ENCODE measurements at places on chromosomes 13 and 19.

DNA sequence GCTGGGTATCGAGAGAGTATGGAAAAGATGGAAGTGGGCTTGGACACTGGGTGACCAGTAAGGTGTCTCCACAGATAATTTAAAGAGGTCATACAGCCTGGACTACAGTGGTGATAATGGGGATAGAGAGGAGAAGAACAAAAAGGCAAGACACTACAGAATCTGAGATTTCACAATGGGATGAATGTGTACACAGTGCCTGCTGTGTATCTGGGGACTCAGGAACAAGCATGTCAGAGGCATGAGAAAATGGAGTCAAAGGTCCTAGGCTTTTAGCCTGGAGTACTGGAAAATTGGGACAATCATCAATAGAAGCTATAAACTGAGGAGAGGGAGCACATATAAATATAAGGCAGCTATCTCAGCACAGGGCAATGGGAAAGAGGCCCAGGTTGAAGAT is 69.4 kb downstream of the TSC22D1 start:
- no peak for DNase-seq
- H3K27me3 ChIP-seq: no peaks in the 10 kb centered on the region
- H3K4me3 ChIP-seq: no peak overlapping the region

DNA sequence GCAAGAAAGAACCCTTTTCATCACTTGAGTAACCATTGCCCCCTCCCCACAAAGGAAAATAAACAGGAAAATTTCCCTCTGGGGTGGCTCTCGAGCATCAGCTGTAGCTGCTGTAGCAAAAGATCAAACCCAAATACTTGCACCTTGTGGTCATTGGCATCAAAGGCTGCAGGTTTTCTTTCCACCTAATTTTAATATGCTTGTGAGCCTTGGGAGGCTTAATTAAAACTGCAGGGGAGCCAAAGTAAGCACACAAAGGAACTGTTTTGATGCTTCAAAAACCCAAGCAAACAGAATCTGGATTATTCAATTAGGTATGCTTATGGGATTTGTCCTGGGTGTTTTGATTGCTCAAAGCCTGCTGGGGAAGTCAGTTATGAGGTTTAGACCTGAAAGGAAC is 119.5 kb downstream of the SHISA2 start:
- no peaks in the 10 kb centered on the region for H3K4me1 ChIP-seq
- no peak for DNase-seq
- H3K27ac ChIP-seq: no peak overlapping the region
- H3K4me3 ChIP-seq: no peak overlapping the region
- no peaks in the 10 kb centered on the region for H3K36me3 ChIP-seq
- peaks cover 22% of the 10 kb centered on the region for H3K27me3 ChIP-seq

GRCh38 chr13:54742984-54743383 is 1714.4 kb downstream of the OLFM4 start:
- no peaks in the 10 kb centered on the region for H3K36me3 ChIP-seq
- H3K4me1 ChIP-seq: peaks cover 6% of the 10 kb centered on the region
- no peak overlapping the region for H3K4me3 ChIP-seq
- H3K27me3 ChIP-seq: no peaks in the 10 kb centered on the region

DNA sequence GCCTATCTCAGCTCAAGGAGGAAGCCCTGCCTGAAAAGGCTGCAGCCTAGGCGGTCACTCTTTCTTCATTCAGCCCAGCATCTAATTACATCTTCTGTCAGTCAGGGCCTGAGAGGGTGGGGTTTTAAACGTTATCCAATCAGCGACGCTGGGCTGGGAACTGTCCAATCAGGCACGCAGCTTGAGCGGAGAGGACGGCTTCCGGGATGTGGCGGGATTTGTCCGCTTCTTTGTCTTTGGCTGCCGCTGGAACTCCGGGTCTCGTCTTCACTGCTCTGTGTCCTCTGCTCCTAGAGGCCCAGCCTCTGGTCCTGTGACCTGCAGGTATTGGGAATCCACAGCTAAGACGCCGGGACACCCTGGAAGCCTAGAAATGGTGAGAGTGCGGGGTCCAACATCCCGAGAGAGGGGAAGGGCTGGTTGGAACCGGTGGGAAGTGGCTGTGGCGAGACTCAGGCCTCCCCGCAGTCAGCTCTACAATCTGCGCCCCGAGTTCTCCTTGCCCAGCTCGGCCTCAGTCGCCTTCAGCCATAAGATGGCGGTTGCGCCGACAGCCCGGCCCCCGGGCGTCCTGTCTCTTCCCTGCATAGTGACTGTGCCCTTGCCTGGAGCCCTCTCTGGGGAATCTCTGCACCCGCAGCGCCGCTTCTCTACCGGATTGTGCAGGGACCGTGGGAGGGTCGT is at the start of gene ZNF738:
Gene ZNF738, plus strand, starts transcription at position 233 of the 684 bp plus-strand sequence. Its CDS starts 141 bp downstream, at position 374.
- H3K4me3 ChIP-seq: peak within 1 kb of the TSS; percentile 100
- peaks cover 24% of the 10 kb centered on the region for H3K36me3 ChIP-seq
- DNase-seq: peak; percentile 81

DNA sequence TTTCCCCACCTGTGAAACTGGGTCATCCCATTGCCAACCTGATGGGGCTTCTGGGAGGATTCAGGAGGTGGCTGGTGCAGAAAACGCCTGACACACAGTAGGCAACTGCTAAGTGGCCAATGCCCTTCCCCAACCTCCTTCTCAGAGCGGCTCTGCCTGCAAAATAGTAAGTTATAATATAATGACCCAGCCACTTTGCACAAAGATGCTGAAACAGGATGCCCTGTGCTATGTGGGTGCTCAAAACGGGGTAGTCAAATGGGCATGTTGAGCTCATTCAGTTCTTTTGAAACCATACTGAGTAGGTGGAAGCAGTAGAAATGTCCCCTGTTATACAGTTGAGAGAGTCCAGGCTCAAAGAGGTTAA is 507 bp downstream of the MARCHF2 start:
- peaks cover 2% of the 10 kb centered on the region for H3K27me3 ChIP-seq
- no peaks in the 10 kb centered on the region for H3K36me3 ChIP-seq
- H3K27ac ChIP-seq: no peak overlapping the region
- H3K4me3 ChIP-seq: peak overlapping the region; percentile 72
- DNase-seq: no peak
- H3K4me1 ChIP-seq: peaks cover 3% of the 10 kb centered on the region

DNA sequence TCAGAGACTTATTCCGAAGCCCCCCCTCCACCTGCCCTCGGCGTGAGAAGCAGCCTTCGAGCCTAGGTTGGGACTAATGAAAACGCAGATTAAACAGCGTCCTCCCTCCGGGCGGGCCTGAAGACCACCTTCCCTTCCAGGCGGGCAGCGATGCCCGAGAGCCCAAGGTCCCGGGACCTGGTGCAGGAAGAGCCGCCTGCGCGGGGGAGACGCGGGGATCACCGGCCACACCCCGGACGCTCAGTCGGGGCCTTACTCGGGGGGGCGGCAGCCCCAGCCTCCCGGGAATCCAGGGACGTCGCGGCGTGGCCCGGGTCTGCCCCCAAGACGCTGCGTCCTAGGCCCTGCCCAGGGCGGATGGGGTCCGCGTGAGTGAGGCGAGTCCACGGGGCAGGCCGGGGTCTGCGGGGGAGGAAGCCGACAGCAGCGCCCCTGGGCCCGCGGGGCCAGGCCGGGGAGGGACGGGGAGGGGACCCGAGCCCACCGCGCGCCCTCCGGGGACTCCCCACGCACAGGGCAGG is 33.3 kb upstream of the SPACA7 start:
- no peaks in the 10 kb centered on the region for H3K4me1 ChIP-seq
- H3K27ac ChIP-seq: no peak overlapping the region
- no peak overlapping the region for H3K4me3 ChIP-seq
- no peaks in the 10 kb centered on the region for H3K36me3 ChIP-seq
- peaks cover 70% of the 10 kb centered on the region for H3K27me3 ChIP-seq

GRCh38 chr13:48532256-48532505 is 699 bp downstream of the RCBTB2 start:
- H3K27ac ChIP-seq: peak overlapping the region; percentile 98
- H3K27me3 ChIP-seq: no peaks in the 10 kb centered on the region
- H3K4me3 ChIP-seq: peak overlapping the region; percentile 94
- H3K36me3 ChIP-seq: no peaks in the 10 kb centered on the region
- DNase-seq: no peak

DNA sequence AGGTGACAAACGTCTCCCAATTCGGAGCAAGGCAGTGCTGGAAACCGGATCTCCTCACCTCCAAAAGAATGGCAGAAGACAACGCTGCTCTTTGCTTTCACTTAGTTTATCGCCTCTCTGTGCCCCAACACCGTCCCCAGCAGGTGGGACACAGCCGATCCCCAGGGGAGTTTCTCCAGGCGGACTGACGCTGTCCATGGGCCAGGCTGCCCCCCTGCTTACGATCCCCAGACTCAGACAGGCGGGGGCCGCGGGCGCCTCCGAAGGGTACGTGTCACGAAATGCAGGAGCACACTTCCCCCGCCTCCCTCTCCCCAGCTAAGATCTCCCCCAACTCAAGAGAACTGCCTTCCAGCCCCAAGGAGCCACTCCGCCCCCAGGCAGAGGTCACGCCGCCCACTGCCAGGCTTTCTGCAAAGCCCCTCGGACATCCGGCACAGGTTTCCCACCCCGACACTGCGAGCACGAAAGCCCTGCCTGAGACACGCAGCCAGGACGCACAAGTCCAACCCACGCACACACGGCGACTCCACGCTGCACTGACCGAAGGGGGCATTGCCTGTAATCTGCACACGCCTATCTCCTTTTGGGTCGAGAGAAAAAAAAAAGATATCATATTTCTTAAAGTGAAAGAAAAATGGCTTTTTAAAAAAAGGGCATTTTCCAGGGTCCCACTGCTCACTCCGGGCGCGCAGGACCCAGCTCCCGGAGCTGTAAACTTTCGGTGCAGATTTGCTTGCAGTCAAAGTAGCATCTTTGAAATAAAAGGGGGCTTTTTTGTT is 2.0 kb downstream of the SPRY2 start:
- no peak overlapping the region for H3K4me3 ChIP-seq
- peak; percentile 51 for DNase-seq
- no peak overlapping the region for H3K27ac ChIP-seq
- H3K4me1 ChIP-seq: peaks cover 32% of the 10 kb centered on the region
- H3K27me3 ChIP-seq: no peaks in the 10 kb centered on the region
- peaks cover 38% of the 10 kb centered on the region for H3K36me3 ChIP-seq

- peaks cover 25% of the 10 kb centered on the region for H3K36me3 ChIP-seq
- DNase-seq: no peak
- H3K4me1 ChIP-seq: peaks cover 24% of the 10 kb centered on the region
- peak overlapping the region; percentile 37 for H3K27ac ChIP-seq
Measured at GRCh38 chr19:44810234-44811121, 1.6 kb downstream of the BCAM start.

DNA sequence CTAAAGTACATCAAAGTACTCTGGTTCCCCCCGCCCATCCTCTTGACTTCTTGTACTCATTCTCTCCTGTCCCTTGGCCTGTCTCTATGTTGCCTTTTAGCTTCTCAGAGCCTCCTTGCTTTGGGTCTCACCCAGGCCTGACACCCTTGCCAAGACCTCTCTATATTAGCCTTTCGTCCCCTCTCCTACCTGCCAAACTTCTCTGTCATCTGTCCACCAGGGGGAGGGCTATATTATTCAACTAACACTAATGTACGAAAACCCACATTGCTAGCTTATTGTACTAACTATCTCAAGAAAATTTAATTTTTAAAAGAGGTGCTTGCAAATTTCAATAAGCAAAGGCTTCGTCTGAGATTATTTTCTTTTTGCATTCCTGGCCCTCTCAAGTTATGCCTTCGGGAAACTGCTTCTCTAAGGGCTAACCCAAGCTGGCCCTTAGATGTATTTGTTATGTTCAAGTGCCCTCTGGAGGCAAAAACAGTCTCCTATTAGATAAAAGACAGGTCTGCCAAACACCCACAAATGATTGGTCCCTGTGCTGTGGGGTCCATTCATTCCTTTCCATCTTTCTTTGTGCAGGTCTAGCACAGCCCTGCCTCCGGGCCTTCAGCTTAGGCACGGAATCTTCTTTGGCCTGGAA is 6.3 kb upstream of the MRPS31 start:
- no peak for DNase-seq
- H3K36me3 ChIP-seq: no peaks in the 10 kb centered on the region
- H3K27ac ChIP-seq: peak overlapping the region; percentile 2
- H3K4me3 ChIP-seq: peak overlapping the region; percentile 44

GRCh38 chr13:37277007-37277406 is 171.5 kb upstream of the CSNK1A1L start:
- no peak for DNase-seq
- H3K27me3 ChIP-seq: no peaks in the 10 kb centered on the region
- H3K4me3 ChIP-seq: no peak overlapping the region
- H3K36me3 ChIP-seq: no peaks in the 10 kb centered on the region
- no peaks in the 10 kb centered on the region for H3K4me1 ChIP-seq
- no peak overlapping the region for H3K27ac ChIP-seq

GRCh38 chr19:46404055-46404752 is 9.2 kb downstream of the CCDC8 start:
- peak overlapping the region; percentile 96 for H3K27ac ChIP-seq
- peak overlapping the region; percentile 70 for H3K4me3 ChIP-seq
- no peaks in the 10 kb centered on the region for H3K27me3 ChIP-seq
- DNase-seq: peak; percentile 49

DNA sequence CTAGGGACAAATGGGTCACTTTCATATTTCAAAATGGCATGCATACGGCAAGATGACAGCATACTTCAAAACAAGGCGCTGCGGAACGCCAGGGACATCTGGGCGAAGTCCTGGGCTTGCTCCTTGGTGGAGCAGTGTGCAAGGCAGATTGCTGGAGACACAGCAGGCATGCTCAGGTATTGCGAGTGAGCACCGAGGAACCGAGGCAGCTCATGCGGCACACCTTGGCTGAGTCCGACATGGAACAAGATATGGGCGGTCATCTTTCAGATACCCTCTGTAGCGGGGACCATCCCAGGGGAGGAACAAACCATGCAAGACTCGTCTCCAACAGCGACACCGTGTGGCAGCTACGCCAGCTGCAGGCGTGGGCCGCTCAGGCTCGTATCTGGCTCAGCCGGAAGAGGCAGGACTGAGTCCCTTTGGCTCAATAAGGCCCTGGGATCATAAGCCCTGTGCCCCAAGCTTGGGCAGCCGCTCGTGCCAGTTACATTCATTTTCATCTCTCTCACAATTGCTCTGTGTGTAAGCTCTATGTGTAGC is 112.4 kb downstream of the NUFIP1 start:
- H3K4me1 ChIP-seq: peaks cover 2% of the 10 kb centered on the region
- no peaks in the 10 kb centered on the region for H3K36me3 ChIP-seq
- no peak for DNase-seq
- H3K4me3 ChIP-seq: no peak overlapping the region
- H3K27me3 ChIP-seq: no peaks in the 10 kb centered on the region
- H3K27ac ChIP-seq: peak overlapping the region; percentile 17

- no peak overlapping the region for H3K27ac ChIP-seq
- no peaks in the 10 kb centered on the region for H3K27me3 ChIP-seq
- no peak overlapping the region for H3K4me3 ChIP-seq
- DNase-seq: no peak
Measured at GRCh38 chr13:52136763-52137162, 7.9 kb upstream of the NEK5 start.

DNA sequence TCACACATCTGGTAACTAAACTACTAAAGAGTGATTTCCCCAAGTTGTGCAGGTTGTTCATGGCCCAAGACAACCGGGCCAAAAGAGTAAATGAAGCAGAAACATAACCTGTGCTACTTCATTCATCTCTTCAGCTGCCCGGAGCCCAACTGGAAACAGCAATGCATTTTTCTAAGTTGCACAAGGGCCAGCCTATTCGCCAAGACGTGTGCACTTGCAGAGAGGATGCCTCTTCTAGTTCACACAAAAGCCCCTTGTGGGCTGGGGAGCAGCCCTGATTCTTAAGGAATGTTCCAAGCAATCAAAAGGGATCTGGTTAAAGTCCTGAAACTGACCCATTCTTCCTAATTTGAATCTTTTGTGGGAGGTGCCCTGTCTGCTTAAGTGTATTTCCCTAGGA is 275.8 kb downstream of the SHISA2 start:
- H3K27ac ChIP-seq: no peak overlapping the region
- H3K4me1 ChIP-seq: peaks cover 30% of the 10 kb centered on the region
- H3K4me3 ChIP-seq: no peak overlapping the region

- peaks cover 34% of the 10 kb centered on the region for H3K4me1 ChIP-seq
- H3K27me3 ChIP-seq: peaks cover 3% of the 10 kb centered on the region
- peak overlapping the region; percentile 97 for H3K4me3 ChIP-seq
- peaks cover 4% of the 10 kb centered on the region for H3K36me3 ChIP-seq
- H3K27ac ChIP-seq: peak overlapping the region; percentile 91
Measured at GRCh38 chr13:98144801-98145350, 2.0 kb downstream of the FARP1 start.
